Osteocyte (in vitro differentiated cells): ENCODE measurements at places on chromosomes 1 and 21. TPM values are rescaled to one million over a fixed set of nuclear protein-coding genes. Genes with fewer than 3 reads are reported as not detected.

Gene CLCA4
- total RNA-seq = not detected in 2 replicates

GRCh38 chr1:111756124-111756513 lies 418 bp downstream of the DDX20 start:
- no peak for DNase-seq

- no peak for DNase-seq
Measured at GRCh38 chr1:92826792-92827191, 5.0 kb upstream of the RPL5 start.

Gene CAPN9
- total RNA-seq = not detected in 2 replicates

GRCh38 chr1:89519779-89520358 lies 4.8 kb upstream of the LRRC8B start:
- DNase-seq = no peak

GRCh38 chr1:248824301-248824700 lies 1.4 kb downstream of the SH3BP5L start:
- DNase-seq = no peak

Gene VTCN1
- not detected in 2 replicates for total RNA-seq

GRCh38 chr1:206826394-206826793 lies 39.0 kb upstream of the IL20 start:
- no peak for DNase-seq

GRCh38 chr1:109877317-109877771 lies 33.3 kb upstream of the CSF1 start:
- DNase-seq = peak; percentile 91

Gene F5
- total RNA-seq = not detected in 2 replicates

- DNase-seq = no peak
Measured at GRCh38 chr1:40247655-40248054, at the start of gene TMCO2. TMCO2 (plus strand) TSS chr1:40247937; CDS start chr1:40247994, 57 bp downstream.

GRCh38 chr1:44802306-44803061 lies 2.3 kb downstream of the PLK3 start:
- DNase-seq = no peak

- no peak for DNase-seq
Measured at GRCh38 chr1:173995475-173995874, 26.7 kb downstream of the RC3H1 start.

Gene FNDC5
- total RNA-seq = 2.0 and 3.2 TPM in 2 replicates

Gene LIPI
- not detected in 2 replicates for total RNA-seq

DNA sequence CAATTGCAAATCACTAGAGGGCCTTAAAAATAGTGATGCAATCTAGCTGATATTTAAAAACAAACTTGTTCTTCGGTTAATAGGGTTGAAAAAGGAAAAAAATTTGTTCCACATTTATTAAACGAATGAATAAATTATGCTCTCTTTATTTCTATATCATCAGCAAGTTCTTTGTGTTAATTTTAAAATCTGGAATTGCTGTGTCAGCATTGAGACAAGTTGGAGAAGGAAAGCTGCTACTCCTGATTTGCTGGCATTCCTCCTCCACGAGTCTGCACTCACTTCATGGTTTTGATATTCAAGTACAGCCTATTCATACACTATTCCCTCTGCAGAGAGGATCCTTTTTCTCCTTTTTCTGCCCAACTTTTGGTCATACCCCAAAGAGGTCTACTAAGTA lies 117.6 kb downstream of the MRPL39 start:
- DNase-seq = no peak

Gene ADORA1
- total RNA-seq = 0.21 and 0.26 TPM in 2 replicates

Gene MEX3A
- 19.8 and 20.7 TPM in 2 replicates for total RNA-seq

Gene FCRL2
- total RNA-seq = not detected in 2 replicates

GRCh38 chr1:45686288-45687013 lies at the start of gene GPBP1L1:
GPBP1L1 (minus strand) TSS chr1:45686533; CDS start chr1:45659087, 27,446 bp downstream.
- DNase-seq = peak; percentile 99

- DNase-seq = no peak
Measured at GRCh38 chr1:76083189-76083588, 8.6 kb downstream of the ST6GALNAC3 start.

DNA sequence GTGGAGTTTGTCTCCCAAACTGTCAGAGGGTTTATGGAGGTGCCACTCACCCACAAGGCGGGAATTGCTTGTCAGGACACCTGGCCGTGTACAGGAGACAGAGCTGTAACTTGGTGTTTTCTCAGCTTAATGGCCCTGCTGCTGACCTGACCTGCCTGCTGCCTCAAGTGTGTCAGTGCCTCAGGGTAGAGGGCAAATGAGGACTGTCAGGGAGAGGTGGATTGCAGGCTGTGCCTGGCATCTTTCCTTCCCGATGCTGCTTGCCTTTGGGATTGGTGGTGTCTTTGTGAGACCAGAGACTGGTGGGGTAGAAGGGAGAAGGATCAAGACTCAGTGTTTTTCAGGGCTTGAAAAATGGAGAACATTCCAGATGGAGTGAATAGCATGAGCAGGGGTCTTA lies 31.4 kb downstream of the TMEM53 start:
- no peak for DNase-seq

- no peak for DNase-seq
Measured at GRCh38 chr1:61052395-61053225, 29.8 kb upstream of the NFIA start.

DNA sequence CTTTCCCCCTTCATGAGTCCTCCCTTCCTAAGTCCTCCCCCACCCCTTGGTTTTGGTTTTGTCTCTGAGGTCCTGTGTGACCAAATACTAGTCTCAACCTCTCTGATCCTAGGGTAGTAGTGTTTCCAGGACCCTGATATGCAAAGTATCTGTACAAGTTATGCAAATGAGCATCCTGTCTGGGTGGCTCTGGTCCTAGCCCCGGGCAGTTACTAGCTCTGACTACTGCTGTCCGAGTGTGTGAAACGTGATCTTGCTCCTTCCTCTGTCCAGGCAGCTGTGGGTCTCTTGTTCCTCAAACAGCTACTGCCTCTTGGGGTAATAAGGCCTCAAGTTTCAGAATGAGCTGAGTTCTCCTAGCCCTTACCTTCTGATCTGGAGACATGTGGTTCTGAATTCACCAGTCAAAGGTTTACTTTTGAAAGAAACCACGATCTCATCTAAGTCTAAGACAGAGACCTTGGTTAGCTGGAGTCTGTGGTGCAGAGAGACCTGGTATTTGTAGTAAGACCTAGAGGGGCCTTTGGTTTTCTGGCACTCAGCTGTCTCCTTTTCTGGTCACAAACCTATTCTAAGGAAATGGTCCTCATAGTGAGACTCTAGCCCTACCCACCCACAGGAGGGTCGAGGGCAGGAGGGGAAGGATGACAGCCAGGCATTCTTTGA lies 31.0 kb upstream of the IL19 start:
- no peak for DNase-seq

GRCh38 chr1:61389926-61390845 lies 307.8 kb downstream of the NFIA start:
- DNase-seq = no peak

Gene PTPN22
- not detected in 2 replicates for total RNA-seq

GRCh38 chr1:186894415-186894814 lies 65.7 kb downstream of the PLA2G4A start:
- DNase-seq = no peak

Gene CD34
- not detected in 2 replicates for total RNA-seq

DNA sequence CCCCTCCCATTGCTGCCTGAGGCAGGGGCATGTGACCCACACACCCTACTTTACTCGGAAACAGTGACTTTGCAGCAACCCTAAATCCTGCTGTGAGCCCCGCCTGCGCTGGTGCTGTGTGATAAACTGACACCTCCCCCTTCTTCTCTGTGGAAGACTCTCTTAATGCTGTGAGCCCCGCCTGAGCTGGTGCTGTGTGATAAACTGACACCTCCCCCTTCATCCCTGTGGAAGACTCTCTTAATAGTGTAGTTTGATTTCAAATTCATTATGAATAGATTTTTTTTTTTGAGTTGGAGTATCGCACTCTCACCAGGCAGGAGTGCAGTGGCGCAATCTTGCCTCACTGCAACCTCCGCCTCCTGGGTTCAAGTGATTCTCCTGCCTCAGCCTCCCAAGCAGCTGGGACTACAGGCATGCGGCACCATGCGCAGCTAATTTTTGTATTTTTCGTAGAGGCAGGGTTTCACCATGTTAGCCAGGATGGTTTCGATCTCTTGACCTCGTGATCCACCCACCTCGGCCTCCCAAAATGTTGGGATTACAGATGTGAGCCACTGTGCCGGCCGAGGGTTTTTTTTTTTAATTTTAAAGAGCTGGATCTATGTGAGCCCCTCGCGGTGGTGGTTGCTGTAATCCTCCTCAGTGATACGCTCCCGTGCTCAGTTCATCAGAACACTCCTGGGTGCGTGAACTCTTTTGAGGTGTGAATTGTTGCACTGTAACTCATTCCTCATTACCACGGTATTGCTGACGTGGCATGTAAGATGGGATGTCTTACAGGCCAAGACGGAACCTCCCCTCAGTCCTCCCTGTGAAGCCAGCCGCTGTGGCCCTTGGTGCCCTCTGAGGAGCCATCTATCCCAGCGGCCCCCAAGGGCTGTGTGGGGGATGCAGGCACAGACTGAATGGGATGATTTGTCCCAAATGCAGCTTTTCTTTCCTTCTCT lies 60.3 kb downstream of the GALNT2 start:
- DNase-seq = no peak

DNA sequence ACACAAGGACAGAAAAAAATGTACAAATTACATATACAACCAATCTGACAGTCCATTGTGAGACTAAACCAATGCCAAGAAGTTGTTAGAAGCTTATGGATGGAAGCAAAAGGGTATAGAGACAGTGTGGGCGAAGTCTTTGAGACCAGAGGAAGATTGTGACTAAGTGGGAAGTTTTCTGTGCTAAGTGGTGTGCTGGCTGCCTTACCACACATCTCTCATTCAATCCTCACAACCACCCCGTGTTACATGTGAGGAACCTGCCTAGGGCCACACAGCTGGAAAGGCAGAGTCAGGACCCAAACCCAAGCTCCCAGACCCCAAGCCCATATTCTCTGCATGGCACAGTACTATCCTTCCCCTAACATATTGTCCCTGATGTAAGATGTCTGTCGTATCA lies 53.5 kb upstream of the DUSP10 start:
- DNase-seq = no peak

GRCh38 chr21:35796844-35797243 lies 263.5 kb downstream of the SETD4 start:
- DNase-seq = no peak

Gene NPR1
- total RNA-seq = 0.16 TPM in 1 of 2 replicates, not detected in the other

- DNase-seq = no peak
Measured at GRCh38 chr1:88801575-88802208, 89.7 kb downstream of the GTF2B start.

DNA sequence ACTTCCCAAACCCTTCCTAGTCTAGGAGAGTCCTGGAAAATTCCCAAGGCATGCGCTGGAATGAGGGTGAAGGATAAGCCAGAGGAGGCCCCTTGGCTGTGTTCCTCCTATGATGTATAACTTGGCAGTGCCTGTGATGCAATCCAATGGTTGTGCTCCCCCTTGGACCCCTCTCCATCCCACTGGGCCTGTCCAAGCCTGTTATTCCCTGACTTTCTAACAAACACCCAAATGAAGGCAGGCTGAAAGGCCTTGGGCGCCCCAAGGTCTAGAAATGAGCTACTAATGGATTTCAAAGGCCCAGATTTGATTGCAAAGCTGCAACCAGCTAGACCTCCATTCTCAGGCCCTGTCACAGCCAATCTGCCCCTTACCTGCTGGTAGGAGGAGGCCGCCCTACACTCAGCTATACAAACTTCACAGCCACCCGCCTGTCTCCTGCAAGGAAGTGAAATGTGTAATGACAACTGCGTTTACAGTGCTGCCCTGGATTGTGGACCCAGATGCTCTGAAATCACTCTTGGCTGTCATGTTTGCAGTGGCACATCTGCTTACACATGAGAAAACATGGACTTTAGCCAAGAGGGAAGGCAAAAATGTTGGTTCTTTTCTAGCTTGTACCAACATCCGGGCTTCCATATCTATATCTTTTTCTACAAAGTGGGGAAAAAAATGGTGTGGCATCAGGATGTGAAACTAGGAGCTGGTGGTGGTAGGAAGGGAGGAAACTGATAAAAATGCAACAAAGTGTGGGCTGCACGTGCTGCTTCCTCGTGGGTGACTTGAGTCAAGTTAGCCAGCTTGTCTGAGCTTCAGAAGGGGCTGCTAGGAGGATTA lies 130.4 kb downstream of the TRABD2B start:
- DNase-seq = no peak

Gene ACBD3
- 48.0 and 48.5 TPM in 2 replicates for total RNA-seq

- DNase-seq = no peak
Measured at GRCh38 chr1:109527846-109528695, 11.6 kb upstream of the GPR61 start.

DNA sequence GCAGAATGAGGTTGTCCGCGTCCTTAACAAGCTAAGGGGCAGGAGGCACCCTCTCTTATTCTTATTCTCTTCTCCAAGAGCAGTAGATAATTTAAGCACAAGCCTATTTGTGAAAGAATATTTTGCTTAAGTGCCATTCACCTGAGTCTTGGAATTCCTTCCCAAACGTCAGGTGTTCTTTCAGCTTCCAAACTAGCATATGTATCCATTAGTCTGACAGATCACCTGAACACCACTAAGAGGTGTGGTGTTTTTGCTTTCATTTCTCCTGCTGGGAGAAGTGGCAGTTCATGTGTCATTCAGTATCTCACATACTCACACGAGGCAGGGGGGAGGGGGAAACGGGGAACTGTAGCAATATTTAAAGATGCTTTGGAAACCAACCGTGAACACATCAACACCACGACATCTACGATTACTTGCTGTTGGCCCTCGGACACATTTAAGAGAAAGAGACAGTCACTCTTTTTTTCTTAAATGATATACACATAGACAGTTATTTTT lies 45.5 kb upstream of the RBM15 start:
- DNase-seq = no peak

DNA sequence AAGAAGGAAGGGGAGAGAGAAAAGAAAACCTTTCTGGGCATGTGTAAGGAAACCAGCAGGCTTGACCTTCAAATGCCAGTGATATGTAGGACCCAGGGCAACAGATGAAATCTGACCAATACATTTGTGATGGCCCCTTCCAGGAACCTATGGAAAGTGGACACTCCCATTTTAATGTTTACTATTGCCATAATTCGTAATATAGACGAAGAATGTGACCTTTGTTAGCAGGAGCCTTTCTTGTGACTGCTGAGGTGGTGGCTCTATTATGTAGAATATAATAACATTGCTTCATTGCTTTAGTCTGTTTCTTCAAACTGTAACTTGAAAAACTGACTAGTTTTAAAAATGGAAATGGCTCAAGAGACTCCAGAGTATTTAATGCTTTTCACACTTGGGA lies 150.8 kb downstream of the MAGI3 start:
- DNase-seq = no peak
